Trophoblast cell (in vitro differentiated cells and primary cell): ENCODE measurements at places on chromosomes 7 and 10.
A peak's percentile ranks its signal among the peaks of the same experiment; 100 is the strongest.

DNA sequence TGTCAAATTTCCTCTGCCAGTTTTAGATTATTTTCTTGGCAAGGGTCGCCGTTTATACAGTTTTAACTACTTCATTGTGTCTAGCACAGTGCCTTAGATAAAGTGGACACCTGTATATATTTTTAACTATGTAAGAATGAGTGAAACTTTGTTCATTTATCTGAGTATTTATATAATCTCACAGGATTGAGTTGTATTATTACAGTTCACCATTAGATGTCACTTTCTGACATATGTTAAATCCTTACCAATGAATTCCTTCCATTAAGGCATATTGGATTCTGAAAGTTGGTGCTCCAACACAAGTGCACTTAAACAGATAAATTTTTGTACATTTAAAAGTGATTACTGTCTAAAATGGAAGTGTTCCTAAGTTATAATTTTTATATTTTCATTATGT, 43.0 kb downstream of the ZMYND11 start:
- peak; percentile 52 for DNase-seq

GRCh38 chr7:148209643-148210190, 380.8 kb upstream of the C7orf33 start:
- no peak for DNase-seq

DNA sequence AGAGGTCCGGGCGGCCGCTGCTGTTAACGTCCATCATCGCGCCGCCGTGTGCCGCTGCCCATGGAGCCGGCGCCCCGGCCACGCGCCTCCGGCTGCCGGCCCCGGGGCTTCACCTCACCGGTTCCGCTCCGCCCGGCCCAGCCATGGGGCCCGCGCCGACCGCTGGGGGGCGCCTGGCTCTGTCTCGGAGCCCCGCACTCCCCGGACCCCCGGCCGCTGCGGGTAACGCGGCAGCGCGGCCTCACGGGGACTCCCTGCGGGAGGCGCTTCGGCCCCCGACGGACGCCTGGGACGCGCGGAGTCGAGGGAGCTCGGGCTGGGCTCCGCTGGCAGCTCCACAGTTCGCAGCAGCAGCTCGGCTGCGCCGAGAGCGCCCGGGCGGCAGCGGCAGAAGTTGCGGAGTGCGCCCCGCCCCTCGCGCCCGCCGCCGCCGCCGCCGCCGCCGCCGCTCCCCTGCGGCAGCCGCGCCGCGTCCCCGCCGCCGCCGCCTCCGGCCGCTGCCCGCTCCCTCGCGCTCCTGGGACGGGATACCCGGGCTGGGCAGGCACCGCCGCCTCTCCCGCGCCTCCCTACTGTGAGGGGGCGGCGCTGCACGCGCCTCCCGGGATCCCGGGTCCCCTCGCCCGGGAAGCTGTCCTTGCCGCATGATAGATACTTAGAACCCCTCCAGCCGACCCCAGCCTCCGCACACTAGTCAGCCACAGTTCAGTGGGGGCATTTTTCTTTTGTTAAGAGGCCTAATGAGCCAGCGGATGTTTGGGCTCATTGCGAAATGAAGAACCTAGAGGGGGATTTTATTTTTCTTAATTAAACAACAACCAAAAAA, at the start of gene HTR7:
HTR7 (minus strand) TSS at position 405 of the 826 bp plus-strand sequence; CDS start at position 37, 368 bp downstream.
- peak; percentile 54 for DNase-seq

GRCh38 chr7:93044147-93044810, 73.5 kb downstream of the SAMD9 start:
- DNase-seq, result no peak

GRCh38 chr10:48213047-48213446, 61.4 kb downstream of the FRMPD2 start:
- no peak for DNase-seq

DNA sequence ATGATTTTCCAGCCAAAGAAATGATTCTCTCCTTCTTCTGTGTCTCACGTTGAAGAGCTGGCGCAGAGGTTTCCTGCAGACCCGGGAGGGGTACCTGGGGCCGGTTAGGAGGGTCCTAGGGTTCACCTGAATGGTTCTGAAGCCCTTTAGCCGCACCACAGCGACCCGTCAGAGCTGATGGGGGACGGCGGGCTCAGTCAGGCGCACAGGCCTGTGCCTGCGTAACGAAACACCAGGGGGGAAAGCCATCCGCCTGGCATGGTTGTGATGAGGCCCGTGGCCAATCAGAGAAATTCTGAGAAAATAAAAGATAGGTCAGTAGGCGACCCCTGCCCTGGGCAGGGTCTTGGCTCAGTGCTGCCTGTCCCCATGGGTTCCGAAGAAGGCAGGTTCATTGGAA, 35.6 kb downstream of the FAM20C start:
- no peak for DNase-seq

DNA sequence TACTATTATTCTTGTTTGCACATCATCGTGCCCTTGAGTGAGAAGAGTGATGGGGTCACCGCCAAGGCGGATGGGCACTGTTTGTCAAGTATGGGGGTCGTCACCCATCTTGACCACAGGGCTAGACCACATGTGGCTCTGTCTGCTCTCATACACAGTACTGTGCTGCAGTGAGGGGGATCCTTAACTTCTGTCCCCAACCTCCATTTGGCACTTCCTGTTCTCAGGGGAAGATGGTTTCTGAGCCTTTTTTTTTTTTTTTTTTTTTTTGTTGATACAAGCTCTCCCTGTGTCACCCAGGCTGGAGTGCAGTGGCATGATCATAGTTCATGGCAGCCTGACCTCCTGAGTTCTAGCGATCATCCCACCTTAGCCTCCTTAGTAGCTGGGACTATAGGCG, 13.6 kb downstream of the WBP1L start:
- DNase-seq, result no peak

DNA sequence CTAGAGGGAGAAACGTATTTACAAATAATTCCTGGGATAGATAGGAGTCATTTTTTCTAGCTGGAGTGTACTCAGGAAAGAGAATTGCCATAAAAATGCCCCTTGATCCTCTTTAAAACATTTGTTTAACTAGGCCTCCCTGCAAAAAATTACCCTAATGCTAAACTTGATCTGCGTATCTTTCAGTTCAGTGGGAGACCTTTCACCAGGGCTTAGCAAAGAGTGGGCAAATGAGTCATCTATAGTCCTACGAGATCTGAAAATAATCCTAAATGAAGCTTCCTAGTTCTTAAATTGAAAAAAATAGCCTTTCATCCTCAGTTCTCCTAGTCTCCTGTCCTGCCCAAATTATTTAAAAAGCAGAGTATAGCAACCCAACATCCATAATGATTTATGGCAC, 198.6 kb upstream of the FRMD4A start:
- DNase-seq, result no peak

DNA sequence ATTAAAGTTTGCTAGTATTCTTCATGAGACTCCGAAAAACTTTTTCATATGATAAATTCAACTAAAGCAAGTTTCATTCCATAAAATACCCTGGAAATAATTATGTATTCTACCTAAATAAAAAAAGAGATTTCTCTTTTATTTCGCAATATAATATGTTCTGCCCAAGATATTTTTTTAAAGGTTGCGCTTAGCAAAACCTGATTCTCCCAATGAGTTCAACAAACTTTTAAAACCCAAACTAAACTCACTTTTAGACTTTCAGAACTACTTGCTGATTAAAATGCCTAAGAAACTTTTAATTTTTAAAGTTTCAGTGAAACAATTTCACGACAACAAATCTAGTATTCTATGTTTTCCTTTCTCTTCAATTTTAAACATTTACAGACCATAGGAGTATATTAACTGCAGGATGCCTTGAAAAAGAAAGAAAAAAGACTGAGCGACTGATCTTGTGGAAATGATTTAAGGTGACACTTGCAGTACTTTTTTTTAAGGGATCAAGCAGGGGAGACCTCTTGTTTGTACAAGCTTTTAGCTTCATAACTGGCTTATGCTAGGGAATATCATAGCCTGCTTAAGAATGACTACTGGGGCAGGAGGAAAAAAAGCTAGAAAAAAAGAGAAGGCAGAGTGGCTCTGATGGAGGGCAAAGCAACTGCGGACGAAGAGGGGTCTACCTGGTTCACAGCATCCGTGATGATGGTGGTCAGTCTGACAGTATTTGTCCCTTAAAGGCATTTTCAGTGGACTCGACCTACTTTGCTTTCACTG, 1.5 kb downstream of the ZNF800 start:
- no peak for DNase-seq

- DNase-seq, result no peak
These were observed 559.6 kb downstream of the GATA3 start for GRCh38 chr10:8614054-8614565.

- peak; percentile 55 for DNase-seq
These were observed 173.6 kb downstream of the ARHGAP12 start for GRCh38 chr10:31754803-31755624.

DNA sequence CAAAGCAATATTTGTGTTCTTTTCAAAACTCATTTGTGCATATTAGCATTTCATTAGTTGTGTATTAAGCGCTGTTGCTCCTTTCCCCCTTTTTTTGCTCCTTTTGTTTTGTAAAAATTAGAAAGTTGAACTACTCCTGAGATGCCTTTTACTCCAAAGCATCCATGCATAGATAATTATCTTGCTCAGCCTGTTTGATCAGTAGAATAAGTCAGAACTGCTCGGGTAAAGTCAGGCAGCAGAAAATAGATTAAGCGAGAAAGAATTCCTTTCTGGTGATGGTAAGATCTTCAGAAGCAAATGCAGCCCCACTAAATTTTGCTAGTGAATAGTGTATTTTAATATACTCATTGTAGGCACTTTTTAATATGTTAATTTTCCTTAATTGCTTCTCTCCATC, 227.1 kb downstream of the TEX36 start:
- DNase-seq, result no peak

- DNase-seq, result no peak
These were observed 23.4 kb downstream of the FRMPD2 start for GRCh38 chr10:48251152-48251524.
